ENCODE measurements at places on chromosomes 3 and 15.

DNA sequence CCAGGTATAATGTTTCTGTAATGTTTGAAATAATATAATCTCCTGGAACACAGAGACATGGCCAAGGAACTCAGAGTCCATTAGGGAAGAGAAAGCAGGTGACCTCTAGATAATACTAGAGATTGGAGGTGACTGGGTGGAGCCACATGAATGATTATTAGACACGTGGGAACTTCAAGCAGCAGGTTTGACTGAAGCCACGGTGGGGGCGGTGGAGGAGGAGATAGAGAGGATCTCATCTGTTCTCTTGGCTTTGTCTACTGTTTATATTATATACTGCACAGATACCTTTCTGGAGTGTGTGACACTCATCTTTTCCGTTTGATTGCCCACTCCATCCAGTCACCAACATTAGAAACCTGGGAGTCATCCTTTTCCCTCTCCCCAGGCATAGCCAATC is 33.7 kb downstream of the KIF7 start:
- no peak for DNase-seq

DNA sequence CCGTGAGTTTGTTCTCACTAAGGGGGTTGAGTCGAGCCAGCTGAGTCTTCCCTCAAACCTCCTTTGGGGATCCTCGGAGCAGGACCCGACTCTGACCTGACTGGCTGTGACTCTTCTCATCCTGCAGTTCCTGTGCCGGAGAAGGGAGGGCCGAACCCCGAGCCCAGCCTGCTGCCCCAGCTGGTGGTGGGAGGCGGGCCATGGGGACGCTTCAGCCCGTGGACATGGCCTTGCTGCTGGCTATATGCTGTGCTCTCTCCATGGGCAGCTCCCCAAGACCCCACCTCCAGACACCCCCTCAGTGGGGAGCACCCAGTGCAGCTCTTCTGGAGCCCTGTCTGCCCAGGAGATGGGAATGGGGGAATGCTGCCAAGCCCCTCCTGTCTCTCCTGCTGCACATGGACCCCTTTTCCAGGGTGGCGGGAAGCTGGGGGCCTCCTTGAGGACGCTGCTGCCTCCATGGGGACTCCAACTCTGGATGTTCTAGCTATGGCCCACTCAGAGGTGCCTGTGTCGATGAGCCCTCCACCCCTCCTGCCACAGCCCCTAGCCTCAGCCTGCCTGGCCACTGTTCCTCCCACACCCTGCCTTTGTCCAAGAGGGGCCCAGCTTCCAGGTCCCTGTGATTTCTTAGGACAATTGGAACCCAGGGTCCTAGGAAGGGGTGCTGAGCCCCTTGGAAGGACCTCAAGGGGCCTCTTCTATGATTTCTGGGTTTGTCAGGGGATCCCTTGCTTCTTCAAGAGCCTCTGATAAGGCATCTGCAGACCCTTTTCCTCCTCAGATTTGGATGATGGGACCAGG is 12.8 kb downstream of the C15orf39 start:
- DNase-seq, result no peak

DNA sequence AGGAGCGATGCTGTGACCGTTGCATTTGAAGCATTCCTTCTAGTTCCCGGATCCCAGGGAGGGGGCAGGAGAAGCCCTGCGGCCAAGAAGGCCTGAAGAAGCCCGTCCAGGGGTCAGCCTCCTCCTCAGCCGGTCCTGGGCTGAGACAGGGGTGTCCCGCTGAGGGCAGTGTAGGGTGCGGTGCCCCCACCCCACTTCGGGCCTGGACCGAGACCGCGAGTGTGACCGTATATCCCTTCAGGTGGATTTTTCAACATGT is 2.8 kb downstream of the OCA2 start:
- DNase-seq, result no peak

- DNase-seq, result no peak
Observed at GRCh38 chr3:144820726-144821125, 849.1 kb downstream of the DIPK2A start.

DNA sequence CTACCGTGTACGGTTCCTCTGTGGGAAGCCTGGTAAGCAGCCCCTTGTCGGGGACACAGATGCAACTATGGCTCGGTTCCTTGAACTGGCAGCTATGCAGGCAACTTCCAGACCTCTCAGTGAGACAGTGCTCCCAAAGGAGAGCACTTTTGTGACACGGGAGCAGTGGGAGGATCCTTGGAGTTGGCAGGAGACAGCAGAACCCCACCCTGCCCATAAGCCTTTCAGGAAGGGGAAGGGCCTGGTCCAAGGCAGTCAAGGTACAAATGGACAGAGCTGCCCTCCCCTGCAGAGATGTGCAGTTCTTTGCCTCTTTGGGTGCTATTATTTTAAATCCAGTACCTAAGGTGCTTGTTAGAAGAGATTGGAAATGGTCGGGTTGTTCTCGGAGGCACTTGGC is 94.5 kb downstream of the MESD start:
- DNase-seq, result no peak

- DNase-seq, result peak; percentile 23
Observed at GRCh38 chr3:2098398-2099027, at the start of gene CNTN4. Gene CNTN4, plus strand, starts transcription at chr3:2098866.

DNA sequence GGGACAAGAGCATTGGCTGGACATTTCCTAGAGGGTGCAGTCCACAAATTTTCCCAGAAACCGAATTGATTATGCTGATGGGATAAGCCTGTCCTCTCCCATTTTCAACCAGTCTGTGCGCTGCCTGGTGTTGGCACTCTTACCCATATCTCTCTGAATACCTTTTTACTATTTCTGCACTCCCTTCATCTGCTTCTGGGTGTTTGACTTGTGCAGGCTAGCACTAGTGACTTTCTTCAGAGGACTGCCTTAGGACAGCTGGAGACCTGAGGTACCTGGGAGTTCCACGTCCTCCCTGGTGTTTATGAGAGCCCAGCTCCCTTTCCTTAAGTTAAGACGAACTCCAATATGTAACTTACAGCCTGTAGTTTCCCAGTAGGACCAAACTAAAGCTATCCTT is 50.2 kb downstream of the RBMS3 start:
- DNase-seq, result no peak

GRCh38 chr15:50116477-50116876 is 2.6 kb downstream of the ATP8B4 start:
- DNase-seq, result no peak

- DNase-seq, result no peak
Observed at GRCh38 chr3:73924048-73924447, 299.3 kb upstream of the PDZRN3 start.

GRCh38 chr15:85494048-85494777 is 113.8 kb downstream of the AKAP13 start:
- DNase-seq, result no peak

- DNase-seq, result no peak
Observed at GRCh38 chr15:26294059-26294689, 431.0 kb upstream of the ATP10A start.

- DNase-seq, result no peak
Observed at GRCh38 chr15:73165844-73166243, 113.6 kb downstream of the NEO1 start.

GRCh38 chr3:150319900-150320299 is 88.2 kb upstream of the TSC22D2 start:
- DNase-seq, result no peak

- no peak for DNase-seq
Observed at GRCh38 chr3:187958432-187959003, 195.4 kb upstream of the LPP start.

DNA sequence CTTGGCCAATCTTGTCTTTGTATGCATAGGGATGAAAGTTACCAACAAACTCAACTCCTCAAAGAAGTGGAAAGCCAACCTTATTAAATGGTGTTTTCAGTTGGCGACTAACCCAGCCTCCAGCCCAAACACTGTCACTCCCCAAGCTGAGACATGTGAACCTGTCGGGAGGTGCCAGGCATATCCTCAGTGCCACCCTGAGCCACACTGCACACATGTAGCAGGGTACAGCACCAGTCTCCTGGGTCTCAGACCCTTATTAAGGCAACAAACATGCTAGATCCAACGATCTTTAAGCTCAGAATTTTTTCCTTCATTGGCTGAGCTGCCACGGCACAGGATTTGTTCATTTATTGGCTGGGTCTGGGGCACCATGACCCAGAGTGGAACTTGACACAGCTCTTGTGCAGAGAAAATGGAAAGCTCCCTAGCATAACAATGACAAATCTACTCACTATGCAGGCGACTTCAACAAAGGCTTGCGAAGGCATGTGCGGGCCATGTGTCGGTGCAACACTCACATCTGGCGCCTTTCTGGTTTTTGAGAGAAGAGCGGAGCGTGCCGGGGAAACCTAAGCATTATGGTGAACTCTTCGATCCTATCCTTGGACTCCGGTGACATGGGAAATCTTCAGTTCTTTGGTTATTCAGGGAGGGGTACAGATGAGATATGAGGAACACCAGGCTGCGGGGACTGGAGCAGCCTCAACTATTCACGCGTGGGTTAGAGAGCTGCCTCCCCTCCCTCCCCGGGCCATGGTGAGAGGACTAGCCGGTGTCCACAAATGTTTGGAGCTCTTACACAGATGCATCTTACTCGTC is 190.1 kb downstream of the FAM43A start:
- no peak for DNase-seq

- DNase-seq, result no peak
Observed at GRCh38 chr3:16509721-16510619, 3.5 kb downstream of the RFTN1 start.

GRCh38 chr15:96338766-96339618 is 8.5 kb downstream of the NR2F2 start:
- no peak for DNase-seq

GRCh38 chr3:181040030-181040429 is 50.5 kb upstream of the DNAJC19 start:
- no peak for DNase-seq

DNA sequence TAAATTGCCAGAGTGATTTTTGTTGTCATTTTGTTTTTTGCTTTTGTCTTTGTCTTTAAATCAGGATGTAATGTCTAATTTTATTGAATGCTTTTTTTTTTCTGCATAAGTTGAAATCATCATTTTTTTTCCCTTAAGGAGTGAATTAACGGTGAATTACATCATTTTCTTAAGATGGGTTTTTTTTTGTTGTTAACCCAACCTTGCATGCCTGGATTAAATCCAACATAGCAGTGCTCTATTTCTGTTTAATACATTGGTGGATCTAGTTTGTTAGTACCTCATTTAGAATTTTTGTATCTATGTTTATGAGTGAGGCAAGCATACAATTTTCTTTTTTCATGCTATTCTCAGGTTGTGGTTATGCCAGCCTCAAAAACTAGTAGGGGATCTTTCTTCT is 186.4 kb upstream of the TMC3 start:
- DNase-seq, result no peak

GRCh38 chr3:37072892-37073291 is 79.6 kb downstream of the MLH1 start:
- no peak for DNase-seq

GRCh38 chr15:91942720-91943394 is 89.3 kb downstream of the SLCO3A1 start:
- peak; percentile 66 for DNase-seq

DNA sequence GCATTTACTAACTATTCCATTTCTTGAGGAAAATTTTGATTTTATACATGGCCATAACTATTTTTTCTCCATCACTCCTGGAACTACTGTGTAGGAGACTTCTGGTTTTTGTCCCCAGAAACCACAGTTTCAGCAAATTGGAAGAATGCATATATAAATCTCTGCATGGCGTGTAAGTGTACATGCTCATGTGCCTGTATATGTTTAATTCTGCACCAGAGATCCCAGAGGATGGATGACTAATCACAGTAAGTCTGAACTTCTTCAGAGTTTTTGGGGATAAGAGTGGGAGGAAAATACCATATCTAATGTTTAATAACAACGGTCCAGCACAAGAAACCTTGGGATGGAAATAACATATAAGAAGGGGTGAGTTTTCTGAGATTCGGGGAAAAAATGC is 10.9 kb upstream of the COL6A6 start:
- no peak for DNase-seq

GRCh38 chr3:195030791-195031321 is 240.1 kb downstream of the XXYLT1 start:
- DNase-seq, result no peak

DNA sequence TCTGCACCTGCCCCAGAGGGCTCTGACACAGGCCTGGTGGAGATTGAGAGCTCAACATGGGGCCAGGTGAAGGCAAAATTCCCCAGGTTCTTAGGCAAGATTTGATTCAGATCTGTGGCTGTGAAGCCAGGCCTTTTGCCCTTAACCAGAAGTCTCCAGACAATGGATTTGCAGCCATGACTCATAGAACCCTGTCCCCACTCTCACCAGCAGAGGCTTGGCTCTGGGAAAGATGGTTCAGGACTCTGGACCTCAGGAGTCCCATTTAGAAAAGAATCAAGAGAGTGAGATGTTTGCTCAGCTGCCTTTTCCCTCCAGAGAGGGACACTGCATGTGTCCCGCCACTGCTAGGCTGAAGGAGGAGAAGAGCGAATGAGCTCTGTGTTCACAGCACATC is 361.4 kb upstream of the ICE2 start:
- no peak for DNase-seq

DNA sequence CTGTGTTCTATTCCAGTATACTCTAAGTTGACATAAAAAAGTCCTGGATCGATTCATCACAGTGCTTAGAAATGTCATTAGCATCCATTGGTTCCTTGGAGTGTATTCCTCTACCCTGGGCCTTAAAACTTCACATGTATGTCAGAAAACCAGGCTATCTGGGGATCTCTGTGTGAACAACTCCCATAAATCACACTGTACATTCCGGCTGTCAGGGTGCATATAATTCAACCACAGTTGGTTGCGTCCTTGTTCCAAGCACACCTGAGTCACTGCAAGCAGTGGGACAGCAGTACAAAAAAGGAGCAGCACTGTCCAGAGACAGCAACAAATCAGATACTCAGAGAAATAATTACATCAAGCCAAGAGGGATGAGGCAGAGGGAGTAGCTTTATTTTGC is 52.4 kb downstream of the PDZRN3 start:
- no peak for DNase-seq

DNA sequence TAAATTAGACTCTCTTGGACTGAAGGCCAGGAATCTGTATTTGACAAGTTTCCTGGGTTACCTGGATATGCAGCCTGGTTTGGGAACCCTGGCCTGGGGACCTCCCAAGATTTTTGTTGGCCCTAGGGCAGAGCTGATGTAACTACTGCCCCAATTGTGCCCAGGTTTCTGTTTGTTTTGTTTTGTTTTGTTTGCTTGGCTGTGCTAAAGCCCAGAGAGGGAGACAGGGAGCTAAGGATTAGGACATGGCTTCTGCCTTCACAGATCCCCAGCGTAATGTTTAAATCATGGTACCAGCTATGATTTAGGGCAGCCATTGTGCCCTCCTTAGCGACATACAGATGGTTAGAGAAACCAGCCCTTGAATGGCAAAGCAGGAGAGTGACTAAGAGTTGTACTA is 47.6 kb downstream of the ABHD5 start:
- DNase-seq, result no peak

- no peak for DNase-seq
Observed at GRCh38 chr15:42048080-42048820, 27.4 kb upstream of the PLA2G4E start.

DNA sequence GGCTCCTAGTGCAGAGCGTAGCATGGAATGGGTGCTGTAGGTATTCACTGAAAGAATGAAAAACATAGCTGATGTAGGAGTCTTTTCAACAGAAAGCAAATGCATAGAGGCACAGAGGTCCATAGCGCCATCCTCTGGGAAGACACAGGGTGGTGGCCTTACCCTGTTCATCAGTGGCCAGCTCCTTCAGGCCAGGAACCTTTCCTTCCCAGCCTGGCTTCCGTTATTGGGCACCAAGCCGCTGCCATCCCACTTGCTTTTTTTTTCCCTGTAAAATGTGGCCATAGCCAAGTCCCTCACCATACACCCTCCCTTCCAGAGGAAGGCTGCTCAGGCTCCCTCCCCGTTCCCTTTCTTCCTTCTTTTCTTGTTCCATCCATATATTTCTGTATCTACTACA is 118.1 kb downstream of the ZNF621 start:
- DNase-seq, result no peak

GRCh38 chr15:93072411-93073394 is 16.3 kb downstream of the RGMA start:
- no peak for DNase-seq

GRCh38 chr3:69562020-69562419 is 176.1 kb upstream of the FRMD4B start:
- no peak for DNase-seq
